ENCODE measurements at places on chromosomes 6 and 20.

DNA sequence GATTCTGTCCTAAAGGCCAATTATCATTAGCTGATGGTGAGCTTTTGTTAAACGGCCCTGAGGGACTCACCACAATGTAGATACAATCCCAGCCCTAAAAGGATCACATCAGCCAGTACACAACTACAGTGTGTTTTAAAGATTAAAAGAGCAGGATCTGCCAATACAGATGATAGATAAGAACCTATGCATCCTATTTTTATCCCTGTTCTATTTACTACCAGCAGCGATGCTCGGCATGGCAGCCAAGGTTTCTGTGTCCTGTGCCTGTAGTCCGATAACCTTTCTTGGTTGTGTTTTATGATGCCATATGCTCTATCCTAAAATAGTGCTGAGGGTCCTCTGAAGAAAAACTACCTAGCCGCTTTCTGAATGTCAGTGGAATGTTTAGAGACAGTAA, 289.4 kb downstream of the PHACTR1 start:
- no peak for DNase-seq

DNA sequence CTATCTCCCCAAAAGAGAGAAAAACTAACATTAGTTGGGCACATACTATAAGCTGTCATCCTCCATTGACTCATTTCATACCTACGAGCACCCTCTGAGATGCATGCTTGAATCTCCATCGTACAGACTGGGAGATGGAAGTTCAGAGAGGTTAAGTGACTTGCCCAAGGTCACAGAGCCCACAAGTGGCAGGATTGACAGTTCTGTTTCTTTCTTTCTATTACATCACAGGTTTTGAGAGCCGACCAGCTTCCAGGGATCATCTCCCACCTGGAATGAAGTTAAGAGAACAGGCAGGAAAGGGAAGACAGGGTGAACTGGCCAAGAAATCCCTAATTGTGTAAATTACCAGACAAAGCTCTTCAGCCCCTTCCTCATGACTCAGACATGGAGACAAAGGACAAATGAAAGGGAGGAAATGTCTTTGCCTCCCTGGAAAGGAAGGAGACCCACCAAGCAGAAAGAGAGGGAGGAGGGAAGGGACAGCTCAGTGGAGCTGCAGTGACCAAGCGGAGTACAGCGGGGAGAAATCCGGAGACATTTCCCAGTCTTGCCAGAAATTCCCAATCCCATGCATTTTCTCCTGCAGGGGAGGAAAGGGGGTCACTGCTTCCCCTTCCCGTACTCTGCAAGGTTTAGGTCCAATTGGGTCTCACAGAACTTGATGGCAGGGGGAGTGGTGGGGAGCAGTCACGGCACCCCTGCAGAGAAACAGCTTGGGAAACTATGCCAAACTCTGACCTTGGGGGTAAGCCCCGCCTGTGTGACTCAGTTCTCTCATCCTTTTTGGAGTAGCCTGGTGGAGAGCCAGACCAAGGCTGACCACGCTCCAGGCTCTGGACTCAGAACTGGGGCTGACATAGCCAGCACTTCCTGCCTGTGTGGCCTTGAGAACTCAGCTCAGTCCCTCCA, 154.3 kb downstream of the ANKRD60 start:
- DNase-seq, result peak; percentile 66

- peak; percentile 34 for DNase-seq
Measured at GRCh38 chr6:156791320-156791850, 14.2 kb downstream of the ARID1B start.

GRCh38 chr6:53925891-53926290, 131.1 kb downstream of the LRRC1 start:
- DNase-seq, result no peak

DNA sequence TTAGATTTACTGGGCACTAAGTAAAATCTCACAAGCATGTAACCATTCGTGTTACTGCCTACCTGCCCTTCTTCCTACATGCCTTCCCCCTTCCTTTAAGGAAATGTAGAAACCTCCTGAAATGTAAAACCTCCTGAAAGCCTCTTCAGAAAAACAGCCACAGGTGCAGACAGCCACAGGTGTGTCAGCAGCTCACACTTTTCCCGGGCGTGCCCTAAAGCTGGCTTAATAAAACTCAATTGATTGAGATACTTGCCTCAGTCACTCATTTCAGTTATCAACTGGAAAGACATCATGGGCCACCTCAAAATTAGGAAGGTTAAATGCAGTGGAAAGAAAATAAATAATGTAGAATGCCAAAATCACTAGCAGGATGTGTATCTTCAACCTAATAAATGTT, 23.1 kb upstream of the PBOV1 start:
- DNase-seq, result no peak

DNA sequence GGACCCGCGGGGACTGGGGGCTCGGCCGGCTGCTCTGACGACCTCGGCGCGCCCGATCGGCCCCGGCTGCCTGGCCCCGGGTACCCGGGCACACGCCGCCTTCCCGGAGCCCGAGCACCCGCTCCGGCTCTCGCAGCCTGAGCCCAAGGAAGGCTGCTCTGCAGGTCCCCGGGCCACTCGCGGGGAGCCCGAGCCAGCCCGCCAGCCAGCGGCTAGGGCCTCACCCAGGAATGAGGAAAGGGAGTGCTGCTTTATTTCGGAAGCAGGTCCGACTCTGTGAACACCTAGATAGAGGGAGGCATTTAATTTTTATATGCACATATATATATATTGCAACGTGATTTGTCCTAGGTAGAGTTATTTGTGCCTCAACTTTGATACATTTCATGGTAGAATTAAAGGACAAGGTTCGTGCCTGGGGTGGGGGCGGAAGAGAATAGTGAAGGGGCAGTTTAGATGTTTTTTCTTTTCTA, 15.5 kb downstream of the FOXA2 start:
- no peak for DNase-seq

DNA sequence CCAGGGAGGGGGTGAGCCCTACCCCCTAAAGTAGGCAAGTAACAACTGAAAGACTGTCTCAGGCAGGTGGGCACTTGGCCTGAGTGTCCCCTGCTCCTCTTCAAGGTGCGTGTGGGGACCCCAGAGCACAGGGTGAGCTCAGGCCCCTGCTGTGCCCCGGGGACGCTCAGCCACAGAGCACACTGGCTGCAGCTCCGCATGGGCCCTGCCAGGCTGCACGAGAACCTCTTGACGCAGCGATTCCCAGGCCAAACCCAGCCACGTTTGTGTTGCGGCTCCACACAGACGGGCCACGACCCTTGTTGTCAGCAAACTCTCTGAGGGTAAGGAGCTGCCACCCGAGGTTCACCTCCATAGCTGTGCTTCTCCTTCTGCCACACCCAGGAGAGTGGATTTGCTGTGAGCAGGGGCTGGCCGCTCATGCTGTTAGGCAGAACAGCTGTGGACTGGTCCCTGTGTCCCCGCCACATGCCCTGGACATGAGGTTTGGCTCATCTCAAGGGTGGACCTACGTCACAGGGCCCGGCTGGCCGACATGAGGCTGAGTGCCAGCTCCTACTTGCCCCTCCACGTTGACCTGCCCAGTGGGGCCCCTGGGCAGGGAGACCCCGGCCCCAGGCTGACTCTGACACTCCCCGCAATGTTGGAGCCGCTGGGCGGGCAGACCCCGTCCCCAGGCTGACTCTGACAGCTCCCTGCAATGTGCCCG, 29.7 kb upstream of the GATA5 start:
- no peak for DNase-seq

DNA sequence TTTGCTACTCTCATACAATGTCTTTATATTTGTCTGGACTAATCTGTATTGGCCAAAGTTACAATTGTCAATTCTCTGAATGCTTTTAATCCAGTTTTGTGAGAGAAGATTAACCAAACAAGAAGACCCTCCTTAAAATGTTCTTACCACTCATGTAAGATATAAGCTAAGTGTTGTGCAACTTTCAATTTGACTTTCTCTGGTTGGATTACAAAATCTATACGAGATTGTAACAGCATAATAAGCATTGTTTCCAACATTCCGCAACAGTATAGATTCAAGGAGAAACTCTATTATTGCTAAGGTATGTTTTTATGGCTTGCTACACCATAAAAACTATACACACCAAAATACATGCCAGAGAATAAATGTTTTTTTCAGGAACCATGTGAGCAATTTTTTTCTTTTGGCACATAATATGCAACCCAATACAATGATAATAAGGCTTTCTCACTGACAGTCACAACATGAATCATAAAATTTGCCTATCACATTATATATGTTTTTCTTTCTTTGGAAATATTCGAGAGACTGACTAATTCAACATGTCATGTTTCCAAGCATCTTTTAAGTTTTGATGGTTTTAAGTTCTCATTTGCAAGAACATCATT, 12.2 kb upstream of the TRPC4AP start:
- DNase-seq, result peak; percentile 65

DNA sequence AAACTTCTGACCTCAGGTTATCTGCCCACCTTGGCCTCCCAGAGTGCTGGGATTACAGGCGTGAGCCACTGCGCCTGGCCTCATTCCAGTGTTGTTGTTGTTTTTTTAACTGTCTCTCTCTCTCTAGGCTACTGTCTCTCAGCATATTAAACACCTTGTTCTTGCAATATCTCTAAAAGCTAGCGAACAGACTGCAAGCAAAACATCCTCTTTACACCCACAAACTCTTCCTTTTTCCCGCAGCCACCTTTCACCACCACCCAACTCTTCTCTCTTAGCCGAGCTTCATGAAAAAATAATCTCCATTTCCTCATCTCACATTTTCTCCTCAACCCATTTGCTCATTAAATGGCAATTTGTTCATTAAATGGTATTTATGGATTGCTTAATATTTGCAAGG, 45.5 kb downstream of the SGK1 start:
- DNase-seq, result no peak

- DNase-seq, result peak; percentile 51
Measured at GRCh38 chr20:33262658-33263065, 20.4 kb upstream of the BPIFB1 start.

Measured in fibroblast of skin of back (primary cell).